ENCODE measurements at places on chromosomes 3 and 15. TPM values are rescaled to one million over a fixed set of nuclear protein-coding genes. Genes with fewer than 3 reads are reported as not detected.

DNA sequence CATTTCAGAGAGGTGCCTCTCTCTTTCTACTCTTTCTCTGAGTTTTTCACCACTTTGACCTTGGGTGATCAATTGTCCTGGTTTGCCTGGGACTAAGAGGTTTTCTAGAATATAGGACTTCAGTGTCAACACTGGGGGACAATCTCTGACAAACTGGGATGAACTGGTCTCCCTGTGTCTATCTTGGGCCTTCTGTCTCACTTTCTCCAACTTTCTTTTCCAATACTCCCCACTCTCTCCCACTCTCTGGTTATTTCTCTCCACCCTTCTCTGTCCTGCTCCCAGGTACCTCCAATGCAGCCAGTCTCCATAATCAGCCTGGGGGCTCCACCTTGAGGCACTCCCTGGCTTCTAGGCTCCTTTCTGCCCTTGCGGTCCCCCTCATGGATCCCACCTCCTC, 4.7 kb upstream of the ITGA11 start:
- DNase-seq: no peak

DNA sequence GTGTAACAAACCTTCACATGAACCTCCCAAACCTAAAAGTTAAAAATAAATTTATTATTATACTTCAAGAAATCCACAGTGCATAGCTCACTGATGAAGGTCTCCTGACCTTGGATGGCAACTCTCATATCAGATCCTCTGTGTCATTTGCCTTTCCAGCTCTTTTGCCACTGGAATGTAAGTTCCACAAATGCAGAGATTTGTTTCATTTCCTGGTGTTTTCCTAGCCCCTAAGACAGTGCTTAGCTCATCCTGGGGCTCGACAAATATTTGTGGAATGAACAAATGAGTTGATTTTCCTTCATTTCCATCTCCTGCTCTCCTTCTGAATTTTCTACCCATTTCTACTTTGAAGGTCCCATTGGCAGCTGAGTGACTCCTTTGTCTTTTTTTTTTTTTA, 56.0 kb downstream of the FRMD4B start:
- no peak for DNase-seq

- peak; percentile 0 for DNase-seq
Observed at GRCh38 chr3:181824961-181825360, 113.2 kb downstream of the SOX2 start.

The AMOTL2 gene
- total RNA-seq: 129 TPM

DNA sequence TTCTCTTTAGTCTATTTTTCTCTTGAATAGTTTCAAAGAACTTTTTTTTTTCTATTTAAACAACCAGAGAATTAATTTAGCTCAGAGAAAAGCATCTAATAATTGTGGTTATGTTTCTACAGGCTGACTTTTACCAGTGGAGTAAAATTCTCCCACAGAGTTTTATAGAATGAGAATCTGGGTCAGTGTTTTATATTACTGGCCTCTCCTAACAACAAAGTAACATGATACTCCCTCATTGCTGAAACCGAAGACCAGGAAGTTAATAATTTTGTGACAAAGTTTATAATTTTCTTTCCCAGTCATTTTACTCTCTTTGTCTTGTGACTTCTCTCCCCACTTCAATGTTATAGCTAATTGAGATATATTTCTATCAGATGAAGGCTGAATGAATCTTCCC, 946.9 kb downstream of the EPHA3 start:
- no peak for DNase-seq

The FBXL22 gene
- 2.7 TPM for total RNA-seq

DNA sequence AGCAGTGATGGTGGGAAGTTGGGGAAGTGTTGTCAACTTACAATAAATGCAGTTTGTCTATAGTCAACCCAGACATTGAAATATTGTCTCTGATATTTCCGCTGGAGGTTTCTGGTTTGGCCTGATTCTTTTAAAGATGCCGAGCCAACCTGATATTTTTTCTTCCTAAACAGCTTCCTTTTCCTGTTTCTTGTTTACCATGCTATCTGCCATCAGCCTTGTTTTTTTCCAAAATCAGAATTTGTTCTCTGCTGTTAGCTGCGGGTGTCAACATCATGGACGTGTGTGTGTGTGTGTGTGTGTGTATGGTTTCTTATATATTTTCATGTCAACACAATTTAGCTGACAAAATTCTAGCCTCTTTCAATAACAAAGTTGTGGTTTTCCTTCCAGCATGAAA, 41.2 kb upstream of the XCR1 start:
- DNase-seq: no peak

- no peak for DNase-seq
Observed at GRCh38 chr3:17372362-17373210, 369.8 kb downstream of the TBC1D5 start.

- DNase-seq: no peak
Observed at GRCh38 chr3:45079715-45080114, 53.6 kb downstream of the CLEC3B start.

The SLC27A2 gene
- total RNA-seq: 5.9 TPM

GRCh38 chr3:193826159-193826795, 233.3 kb downstream of the OPA1 start:
- peak; percentile 76 for DNase-seq

The STRIT1 gene
- total RNA-seq: not detected

The BUB1B gene
- 8.0 TPM for total RNA-seq

- DNase-seq: no peak
Observed at GRCh38 chr3:149316437-149316836, 17.0 kb downstream of the TM4SF18 start.

- DNase-seq: no peak
Observed at GRCh38 chr15:71128939-71129562, 13.8 kb downstream of the THSD4 start.

- peak; percentile 83 for DNase-seq
Observed at GRCh38 chr15:66707310-66708082, 5.5 kb downstream of the SMAD6 start.

DNA sequence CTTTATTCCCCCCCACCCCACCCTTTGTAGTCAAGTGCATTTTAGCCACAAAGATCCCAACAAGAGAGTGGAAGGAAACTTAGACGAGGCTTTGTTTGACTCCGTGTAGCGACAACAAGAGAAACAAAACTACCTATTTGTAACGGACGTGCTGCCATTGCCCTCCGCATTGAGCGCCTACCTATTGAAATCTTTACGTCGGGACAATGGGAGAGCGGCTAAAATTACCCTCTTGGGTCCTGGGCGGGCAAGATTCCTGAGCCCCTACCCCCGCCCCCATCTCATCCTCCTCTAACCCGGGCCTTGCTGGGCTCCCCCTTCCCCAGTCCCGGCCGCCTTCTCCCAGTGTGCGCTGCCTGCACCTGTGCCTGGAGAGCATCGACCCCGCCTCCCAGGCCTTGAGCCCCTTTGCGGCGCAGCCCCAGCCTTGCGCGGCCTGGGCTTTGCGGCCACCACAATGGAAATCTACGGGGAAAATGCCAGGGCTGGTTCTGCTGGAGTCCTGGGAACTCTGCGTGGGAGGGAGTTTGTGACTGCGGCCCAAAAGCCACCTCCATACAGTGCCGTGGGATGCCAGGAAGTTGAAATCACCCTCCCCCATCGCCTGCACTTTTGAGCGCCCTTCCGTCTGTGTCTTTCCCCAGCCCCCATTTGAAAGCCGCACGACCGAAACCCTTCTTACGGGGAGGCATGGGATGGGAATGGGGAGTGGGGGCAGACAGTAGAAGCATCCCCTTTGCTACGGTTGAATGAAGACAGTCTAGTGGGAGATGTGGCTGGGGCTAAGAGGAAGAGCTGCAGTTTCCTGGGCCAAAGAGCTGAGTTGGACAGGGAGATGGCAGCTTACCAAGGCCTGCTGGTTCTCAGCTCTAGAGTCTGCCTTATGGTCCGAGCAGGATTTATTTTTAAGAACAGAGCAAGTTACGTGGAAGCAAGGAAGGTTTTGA, 1.1 kb upstream of the SOX2 start:
- DNase-seq: no peak

- no peak for DNase-seq
Observed at GRCh38 chr3:117610156-117610555, 900.6 kb downstream of the TUSC7 start.

The GOLGA8T gene
- 0.80 TPM for total RNA-seq

DNA sequence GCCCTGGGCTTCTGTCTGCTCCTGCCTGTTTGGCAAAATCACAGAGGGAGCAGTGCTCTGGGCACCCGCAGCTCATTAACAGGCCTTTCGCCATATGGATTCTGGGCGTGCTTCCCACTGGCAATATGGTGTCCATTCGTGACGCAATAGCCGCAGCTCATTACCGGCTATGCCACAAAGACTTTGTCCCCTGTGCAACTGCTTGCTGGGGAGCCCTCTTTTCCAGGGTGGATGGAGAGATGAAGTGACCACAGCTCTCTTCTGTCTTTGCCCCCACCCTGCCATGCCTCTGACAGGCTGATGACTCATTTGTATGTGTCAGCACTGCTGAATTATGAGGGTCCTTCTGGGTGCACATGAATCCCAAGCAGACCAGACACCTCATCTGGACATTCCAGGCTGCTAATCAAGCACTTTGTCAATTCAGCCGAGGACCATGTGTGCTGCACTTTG, 214.3 kb upstream of the FEZF2 start:
- DNase-seq: peak; percentile 95

- DNase-seq: no peak
Observed at GRCh38 chr15:25240461-25241021, 198.3 kb downstream of the UBE3A start.

GRCh38 chr15:89088605-89089315, 504 bp downstream of the ABHD2 start:
- peak; percentile 43 for DNase-seq

The P2RY13 gene
- total RNA-seq: 4.0 TPM

The FOXB1 gene
- total RNA-seq: not detected

The DAZL gene
- 0.09 TPM for total RNA-seq

The CCDC9B gene
- total RNA-seq: 42.1 TPM

The GAP43 gene
- 0.31 TPM for total RNA-seq

DNA sequence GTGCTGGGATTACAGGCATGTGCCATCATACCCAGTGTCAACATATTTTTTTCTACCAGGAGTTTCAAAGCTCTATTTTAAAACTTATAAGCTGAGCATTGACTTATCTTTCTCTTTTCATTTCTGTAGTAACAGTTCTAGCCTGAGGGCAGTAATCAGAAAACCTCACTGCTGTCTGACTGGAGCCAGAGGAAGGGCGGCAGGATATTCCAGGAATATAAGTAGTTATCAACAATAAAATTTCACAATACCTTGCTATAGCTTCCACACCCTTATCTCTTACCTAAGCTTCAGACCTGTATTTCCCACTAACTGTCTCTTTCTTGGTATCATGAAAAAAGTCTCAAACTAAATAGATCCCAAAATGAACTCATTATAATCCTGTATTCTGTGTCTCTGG, 5.1 kb upstream of the NEDD4 start:
- DNase-seq: no peak

DNA sequence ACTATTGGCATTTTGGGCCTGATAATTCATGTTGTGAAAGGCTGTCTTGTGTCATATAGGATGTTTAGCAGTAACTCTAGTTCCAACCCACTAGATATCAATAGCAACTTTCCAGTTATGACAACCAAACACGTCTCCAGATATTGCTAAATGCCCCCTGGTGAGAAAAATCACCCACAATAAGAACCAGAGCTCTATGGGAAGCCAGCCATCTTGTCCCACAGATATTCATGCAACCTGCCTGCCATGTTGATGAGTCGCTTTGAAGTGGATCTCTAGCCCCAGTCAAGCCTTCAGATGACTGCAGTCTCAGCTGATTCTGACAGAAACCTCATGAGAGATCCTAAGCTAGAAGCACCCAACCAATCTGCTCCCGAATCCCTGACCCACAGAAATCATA, 5.6 kb upstream of the TNIK start:
- DNase-seq: no peak

DNA sequence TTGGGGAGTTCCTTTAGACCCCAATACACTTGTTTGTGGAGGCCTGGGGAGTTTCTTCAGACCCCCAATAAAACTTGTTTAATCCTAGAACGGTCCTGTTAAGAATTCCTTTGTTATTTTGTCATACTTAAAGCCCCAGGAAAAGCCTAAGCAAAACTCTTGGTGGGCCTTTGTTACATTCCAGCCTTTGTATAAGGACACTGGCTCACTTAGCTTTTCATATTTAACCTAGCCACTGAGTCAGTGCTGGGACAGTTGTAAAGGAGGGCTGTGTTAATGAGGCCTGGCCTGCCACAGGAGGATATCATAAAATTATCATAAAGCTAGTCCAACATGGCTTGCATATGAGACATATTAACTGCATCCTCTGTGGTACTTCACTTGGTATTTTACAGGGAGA, 760.1 kb downstream of the ZNF385D start:
- DNase-seq: no peak

DNA sequence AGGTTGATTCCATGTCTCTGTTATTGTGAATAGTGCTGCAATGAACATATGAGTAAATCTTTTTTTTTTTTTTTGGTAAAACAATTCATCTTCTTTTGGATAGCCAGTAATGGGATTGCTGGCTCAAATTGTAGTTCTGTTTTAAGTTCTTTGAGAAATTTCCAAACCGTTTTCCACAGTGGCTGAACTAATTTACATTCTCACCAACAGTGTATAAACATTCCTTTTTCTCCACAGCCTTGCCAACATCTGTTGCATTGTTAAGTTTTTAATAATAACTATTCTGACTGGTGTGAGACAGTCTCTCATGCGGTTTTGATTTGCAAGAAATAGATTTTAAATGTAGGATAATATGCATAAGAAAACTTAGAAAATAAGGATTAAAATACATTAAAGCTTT, 279.0 kb upstream of the EPHA3 start:
- DNase-seq: no peak
